IPS DF 19.7 (cell line): ENCODE measurements at places on chromosomes 5 and 9.

DNA sequence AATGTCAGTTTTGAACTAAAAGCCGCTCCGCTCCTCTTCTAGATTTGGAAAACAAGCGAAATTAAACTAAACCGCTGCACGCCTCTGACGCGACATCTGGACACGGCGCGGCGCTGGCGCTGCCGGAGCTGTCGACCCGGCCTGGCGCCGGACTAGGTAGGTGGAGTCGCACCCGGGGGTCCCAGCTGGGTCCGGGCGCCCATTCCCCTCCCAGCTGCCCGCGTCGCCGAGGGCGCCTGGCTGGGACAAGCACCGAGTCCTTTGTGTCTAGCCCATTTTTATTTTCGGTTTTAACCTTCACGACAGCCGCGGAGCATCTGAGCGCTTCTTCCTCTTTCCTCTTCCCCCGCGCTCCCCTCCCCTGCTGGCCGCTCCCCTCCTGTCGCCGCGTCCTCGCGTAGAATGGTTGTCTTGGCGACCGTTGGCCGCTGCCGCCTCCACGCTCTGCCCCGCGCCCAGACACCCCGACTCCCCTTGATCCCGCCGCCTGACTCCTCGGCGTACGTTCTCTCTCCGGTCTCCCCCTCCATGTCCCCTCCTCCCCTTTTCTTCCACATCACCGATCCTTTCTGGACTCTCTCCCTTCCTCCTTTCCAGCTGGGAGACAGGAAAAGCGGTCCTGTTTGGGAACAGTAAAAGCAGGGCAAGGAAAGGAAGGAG lies 545 bp downstream of the CDKN2B-AS1 start:
- no peak for DNase-seq

- DNase-seq, result no peak
Measured at GRCh38 chr5:42855811-42856210, 44.1 kb upstream of the SELENOP start.

DNA sequence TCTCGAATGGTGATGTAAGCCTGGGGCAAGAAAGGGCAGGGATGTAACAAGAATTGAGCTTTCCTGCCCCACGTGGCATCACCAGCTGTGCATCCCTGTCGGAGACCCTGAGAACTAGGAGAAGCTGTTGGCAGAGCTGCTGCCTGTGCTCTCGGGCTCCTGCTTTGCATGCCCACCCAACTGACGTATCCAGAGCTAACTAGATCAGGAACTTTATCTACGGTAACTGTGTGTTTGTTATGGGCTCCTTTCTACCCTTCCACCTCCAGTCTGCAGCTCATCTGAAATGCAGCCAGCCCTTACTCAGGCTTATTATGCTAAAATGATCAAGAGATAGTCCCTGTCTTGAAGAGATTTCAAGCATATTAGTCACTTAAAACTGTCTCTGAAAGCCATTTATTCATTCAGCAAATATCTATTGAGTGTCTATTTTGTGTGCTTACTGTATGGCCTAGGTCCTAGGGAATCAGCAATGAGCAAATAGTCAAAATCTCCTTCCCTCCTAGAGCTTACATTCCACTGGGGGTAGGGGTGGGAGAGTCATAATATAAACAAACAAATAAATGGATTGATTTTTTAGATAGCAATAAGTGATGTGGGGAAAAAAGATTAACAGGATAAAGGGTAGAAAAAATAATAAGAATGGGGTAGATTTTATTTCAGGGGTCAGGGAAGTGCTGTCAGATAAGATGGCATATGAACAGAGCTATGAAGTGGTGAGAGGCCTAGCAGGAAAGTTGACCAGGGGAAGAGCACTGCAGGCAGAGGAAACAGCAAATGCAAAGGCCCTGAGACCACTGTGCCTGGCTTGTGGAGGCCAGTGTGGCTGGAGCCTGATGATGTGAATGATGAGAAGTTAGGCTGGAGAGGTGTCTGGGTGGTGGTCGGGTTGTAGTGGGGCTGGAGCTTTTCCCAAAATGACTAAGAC lies 118.2 kb downstream of the GALNT10 start:
- no peak for DNase-seq

GRCh38 chr5:163373436-163374084 lies 63.8 kb upstream of the CCNG1 start:
- no peak for DNase-seq

DNA sequence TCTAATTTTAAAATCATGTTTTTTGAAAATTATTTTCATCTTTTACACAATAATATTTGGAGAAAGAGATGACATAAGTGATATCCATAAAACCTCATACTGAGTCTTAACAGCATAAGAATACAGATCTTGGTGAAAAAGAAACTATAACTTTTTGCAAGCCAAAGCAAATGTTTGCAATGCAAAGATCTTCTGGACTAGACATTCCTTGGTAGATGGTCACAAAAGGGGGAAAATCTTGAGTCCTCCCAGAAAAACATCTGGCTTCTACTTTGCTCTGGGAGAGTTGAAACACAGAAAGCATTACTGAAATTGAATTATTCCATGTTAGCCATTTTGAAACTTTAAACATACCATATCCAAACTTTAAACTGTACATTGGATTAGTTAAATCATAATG lies 308.2 kb downstream of the ANXA1 start:
- DNase-seq, result no peak

DNA sequence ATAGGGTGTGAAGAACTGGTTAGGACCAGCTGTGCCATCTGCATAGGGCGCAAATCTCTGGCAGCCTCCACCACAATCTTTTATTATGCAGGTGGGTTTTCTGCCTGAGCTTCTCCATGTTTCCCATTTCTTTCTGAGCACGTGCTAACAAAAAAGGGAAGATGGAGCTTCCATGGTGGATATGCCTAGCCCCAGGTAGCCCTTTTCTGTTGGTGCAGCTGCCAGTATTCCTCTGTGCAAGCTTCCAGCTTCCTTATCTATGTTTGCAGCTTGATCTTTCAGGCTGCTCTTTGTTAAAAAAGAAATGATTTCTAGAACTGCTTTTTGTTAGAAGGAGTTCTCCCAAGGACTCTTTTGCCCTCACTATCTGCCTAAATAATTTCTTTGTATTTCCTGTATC lies 95.0 kb upstream of the EPB41L4A start:
- no peak for DNase-seq

GRCh38 chr5:69454460-69455249 lies 37.9 kb upstream of the OCLN start:
- DNase-seq, result no peak

GRCh38 chr5:37966871-37967270 lies 127.0 kb upstream of the GDNF start:
- DNase-seq, result no peak

DNA sequence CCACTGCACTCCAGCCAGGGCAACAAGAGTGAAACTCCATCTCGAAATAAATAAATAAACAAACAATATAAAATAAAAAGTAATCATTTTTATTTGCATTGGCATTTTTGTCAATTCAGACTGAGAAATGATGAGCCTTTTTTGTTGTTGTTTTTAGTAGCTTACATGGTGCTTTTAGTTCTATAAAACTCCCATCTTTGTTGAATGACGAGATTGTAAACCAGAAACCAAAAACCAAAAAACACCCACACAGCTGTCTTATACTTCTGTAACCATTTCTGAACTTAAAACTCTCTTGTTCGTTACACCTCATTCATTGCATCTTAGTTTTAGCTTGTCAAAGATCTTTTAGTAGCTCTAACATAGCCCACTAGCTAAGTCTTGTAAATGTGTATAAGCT lies 44.7 kb downstream of the GGTA1 start:
- DNase-seq, result no peak

- no peak for DNase-seq
Measured at GRCh38 chr5:157072508-157072907, 13.6 kb upstream of the HAVCR1 start.

GRCh38 chr5:66560371-66560770 lies 35.8 kb upstream of the MAST4 start:
- no peak for DNase-seq

GRCh38 chr9:81513059-81513458 lies 176.3 kb downstream of the TLE1 start:
- no peak for DNase-seq

- DNase-seq, result peak; percentile 25
Measured at GRCh38 chr5:33482335-33482734, 41.6 kb downstream of the TARS1 start.

DNA sequence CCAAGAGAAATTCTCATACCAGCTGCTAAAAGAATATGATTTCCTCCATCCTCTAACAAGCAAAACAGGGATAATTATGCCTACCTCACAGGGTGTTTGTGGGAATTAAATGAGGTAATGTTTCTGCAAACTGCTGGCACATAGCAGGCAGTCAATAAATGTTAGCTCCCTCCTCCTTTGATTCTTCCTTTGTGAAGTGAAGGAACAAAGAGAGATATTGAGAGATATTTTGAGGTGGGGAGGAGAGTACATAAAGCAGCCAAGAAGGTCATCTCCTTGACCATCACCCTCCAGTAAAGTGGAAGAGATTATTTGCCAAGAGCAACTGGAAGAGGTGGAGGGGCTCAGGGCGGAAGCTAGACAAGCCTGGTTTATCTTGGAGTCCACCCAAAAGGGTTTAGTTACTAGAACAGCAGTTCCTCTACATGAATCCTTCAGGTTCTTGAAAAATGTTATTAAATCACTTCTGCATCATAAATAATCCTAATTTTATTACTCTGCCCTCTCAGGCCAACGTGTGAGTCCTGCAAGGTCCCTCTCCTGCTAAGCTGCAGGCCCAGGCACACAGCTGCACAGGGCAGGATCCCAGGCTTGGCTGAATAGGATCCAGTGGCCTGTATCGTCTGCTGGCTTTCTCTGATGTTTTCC lies 35.0 kb upstream of the TLE1 start:
- DNase-seq, result no peak

- no peak for DNase-seq
Measured at GRCh38 chr9:18861609-18862544, 171.1 kb downstream of the SAXO1 start.
